ENCODE measurements at places on chromosomes 2 and 18.

DNA sequence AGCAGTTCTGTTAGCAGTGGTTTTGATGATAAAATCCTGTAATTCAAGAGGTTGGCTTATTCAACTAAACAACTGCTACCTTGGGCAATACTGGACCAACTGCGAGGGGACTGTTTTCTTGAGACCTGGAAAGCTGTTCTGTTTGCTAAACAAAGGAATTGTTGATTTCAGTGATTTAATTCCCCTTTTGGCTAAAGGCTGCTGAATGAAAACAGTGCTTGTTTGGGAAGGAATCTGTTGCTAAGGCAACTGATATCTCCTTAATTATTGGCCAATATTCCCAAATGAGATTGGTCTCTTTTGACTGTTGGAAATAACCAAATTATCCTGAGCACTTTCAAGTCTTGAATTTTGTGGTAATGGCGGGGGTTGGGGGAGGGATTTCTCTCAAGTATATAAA, 136.8 kb downstream of the CAMKMT start:
- no peak for DNase-seq

GRCh38 chr2:204725693-204726360, 180.6 kb downstream of the PARD3B start:
- DNase-seq: no peak

- DNase-seq: no peak
Observed at GRCh38 chr2:191927319-191927867, 80.5 kb upstream of the CAVIN2 start.

GRCh38 chr18:59129951-59130703, 9.6 kb upstream of the SEC11C start:
- no peak for DNase-seq

DNA sequence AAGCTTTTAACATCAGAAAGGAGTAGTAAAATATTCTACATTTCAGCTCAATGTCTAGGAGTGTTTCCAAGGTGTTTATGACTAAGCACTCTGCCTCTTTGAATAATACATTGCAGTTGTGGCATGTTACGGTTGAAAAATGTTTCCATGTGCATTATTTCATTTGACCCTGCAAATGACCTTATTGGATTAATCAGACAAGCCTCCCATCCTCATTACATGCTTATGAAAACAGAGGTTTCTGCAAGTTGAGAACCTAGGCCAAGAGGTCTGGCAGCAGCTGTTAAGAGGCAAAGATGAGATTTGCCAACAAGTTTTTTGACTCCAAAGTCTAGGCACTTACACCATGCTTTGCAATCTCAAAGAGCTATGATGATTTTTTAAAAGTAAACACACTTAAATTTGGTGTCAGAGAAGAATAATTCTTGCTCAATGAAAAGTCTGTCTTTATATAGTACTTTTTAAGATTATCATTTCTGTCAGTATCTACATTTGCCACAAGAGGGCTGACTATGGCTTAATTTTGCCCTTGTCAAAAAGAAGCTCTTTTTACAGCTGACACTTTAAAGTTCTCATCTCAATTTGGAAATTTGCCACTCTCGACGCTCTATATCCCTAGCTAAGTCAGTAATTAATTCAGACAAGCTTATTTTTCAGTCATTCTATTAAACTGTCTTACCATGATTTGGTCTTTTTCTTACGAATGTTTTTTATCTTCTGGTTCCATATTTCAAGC, 260.6 kb downstream of the PAX3 start:
- DNase-seq: no peak

GRCh38 chr2:205579335-205579734, 103.0 kb upstream of the NRP2 start:
- DNase-seq: no peak

GRCh38 chr2:223262946-223263345, 211.0 kb downstream of the KCNE4 start:
- DNase-seq: no peak

Data from stimulated activated naive CD8-positive, alpha-beta T cell treated with anti-CD3 and anti-CD28 coated beads, Interleukin-15, Interleukin-2, amounts not matched to agents 100 U/mL and 50 U/mL, for 24 hours (primary cell).